ENCODE measurements at places on chromosomes 5 and 9.

DNA sequence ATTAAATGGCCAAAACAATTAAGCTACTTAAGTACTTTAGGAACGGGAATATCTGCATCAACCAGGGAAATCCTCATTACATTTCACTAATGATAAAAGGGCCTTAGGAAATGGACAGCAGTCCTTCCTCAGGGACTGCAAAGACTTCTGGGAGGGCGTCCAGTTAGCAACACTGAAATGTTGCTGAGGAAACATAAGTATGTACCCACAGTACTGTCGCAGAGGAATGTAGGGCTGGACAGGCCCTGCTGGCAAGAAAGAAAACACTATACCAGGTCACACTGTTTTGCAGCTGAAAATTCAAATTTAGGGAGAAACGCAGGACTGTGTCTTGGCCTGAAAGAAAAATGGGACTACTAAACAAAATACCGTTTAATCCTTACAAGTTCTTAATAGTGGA lies 1.3 kb downstream of the C5orf15 start:
- DNase-seq = no peak

DNA sequence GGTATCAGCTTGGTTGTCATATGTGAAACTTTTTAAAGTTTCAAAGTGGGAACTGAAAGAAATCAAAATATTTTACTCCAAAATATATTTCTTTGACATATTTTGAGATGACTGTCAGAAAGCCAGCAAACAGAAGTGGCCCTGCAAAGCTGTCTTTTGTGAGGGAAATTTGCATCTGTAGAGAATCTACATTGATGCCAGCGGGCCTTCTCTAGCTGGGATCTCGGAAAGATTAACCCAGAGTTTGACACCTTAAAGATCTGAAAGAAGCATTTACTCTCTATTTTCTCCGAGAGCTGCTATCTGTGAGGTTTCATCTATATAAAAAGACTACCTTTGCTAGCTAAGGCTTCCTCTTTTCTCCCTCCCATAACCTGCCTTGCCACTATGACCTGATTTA lies 303.6 kb downstream of the FBXL17 start:
- DNase-seq = no peak

DNA sequence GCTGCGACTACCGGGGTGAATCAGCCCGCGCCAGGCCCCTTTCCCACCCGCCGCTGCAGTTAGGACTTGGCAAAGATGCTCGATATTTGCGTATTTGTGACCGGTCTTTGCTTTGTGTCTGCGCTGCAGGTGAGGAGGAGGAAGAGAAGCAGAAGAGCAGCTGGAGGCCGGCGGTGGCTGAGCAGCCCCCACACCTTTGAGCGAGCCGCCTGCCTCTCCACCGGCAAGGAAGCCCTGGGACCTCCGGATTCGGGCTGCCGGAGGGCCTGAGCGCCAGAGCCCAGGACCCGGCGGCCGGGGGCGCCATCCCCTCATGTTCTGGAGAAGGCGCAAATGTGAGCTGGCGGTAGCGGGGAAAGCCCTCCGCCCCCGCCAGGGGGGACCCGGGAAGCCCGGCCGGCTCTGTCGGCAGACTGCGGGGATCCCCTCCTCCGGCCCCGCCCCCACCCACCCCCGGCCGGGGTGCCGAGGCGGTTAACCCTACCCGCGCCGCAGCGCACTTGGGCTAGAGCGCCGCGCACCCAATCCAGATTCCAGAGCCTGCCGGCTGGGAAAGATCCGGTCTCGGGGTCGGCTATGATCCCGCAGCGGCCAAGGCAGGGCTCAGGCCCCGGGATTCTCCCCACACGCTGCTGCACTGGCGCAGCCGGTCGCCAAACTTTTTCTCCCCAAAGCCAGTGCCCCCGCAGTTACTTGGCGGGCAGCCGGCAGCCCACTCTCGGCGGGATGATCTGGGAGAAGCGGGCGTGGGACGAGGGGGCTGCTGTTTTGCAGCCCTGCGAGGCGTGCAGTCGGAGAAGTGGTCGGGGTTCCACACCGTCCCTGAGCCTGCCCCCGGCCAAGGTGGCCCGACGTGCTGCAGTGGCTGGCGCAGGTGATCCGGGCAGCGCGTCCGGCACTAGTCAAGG lies 800 bp upstream of the KCNN2 start:
- no peak for DNase-seq

- no peak for DNase-seq
These were observed 299.2 kb downstream of the EDIL3 start for GRCh38 chr5:84085387-84086041.

DNA sequence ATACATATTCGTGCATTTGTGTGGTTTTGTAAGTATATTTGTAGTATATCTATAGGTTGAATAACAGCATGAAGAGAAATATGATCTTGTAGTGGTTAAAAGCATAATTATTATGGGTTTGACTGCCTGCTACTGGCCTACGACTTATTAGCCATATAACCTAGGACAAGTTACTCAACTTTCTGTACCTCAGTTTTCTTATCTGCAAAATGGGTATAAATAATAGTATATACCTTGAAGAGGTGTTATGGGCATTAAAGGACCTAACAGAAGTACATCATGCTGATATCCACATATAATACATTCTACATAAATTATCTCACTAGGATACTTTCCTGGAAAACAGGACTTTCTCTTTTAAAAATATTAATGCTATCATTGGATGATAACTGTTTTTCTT lies 118.3 kb upstream of the ELL2 start:
- DNase-seq = no peak

- no peak for DNase-seq
These were observed 514.7 kb upstream of the GRIN3A start for GRCh38 chr9:102253099-102253498.

GRCh38 chr5:135705941-135706466 lies 127.2 kb upstream of the CXCL14 start:
- DNase-seq = no peak

- no peak for DNase-seq
These were observed 25.8 kb upstream of the IFNA14 start for GRCh38 chr9:21265421-21266189.

DNA sequence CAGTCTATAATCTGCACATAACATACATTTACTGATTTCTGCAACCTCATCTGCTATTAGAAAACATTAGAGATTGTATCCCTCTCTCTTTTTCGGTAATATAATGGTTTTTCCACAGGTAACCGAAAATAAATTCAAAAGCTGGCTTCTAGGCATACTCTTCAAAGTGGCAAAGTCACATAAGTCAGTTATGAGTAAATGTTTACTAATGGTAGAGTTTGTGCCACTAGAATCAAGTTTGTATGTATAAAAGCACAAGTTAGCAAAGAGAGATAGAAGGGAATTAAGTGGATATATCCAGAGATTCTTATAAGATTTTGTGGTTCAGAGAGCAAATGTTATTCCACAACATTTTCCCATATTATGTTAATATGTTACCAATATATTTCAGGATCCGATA lies 86.9 kb downstream of the MYO10 start:
- DNase-seq = no peak

DNA sequence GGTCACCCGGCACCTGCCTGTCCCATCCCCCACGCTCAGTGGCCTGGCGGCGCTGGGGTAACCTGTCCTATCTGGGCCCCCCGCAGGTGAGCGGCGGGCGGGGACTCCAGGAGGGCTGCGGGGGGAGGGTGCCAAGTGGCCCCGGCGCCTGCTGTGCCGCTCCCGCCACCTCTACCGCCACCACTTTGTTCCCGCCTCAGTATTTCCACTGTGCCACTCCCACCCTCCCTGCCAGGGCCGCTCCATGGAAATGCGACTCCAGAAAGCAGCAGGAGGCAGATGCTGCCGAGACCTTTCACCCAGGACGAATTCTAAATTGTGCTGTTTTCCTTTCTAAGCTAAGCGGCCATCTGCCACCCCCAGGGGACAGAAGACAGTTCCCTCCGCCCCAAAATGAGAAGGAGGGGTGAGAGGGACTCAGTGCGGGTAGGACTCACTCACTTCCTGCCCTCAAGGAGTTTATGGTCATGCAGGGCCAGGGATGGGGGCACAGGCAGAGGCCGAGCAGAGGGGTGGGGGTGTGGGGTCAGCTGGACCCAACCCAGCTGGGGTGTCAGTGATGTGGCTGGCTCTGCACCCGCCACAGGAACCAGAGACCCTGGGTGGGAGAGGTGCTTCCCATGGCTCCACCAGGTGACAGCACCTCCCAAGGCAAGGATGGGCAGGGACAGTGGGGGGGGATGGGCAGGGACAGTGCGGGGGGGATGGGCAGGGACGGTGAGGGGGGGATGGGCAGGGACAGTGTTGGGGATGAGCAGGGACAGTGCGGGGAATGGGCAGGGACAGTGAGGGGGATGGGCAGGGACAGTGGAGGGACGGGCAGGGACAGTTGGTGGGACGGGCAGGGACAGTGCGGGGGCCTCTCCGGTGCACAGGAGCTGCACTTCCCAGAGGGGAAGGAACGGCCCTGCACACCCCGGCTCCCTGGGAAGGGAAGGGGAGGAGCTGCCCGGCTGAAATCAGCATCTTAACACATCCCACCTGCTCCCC lies 17.8 kb downstream of the NOTCH1 start:
- DNase-seq = no peak
